ENCODE measurements at places on chromosomes 4 and X.
A peak's percentile ranks its signal among the peaks of the same experiment; 100 is the strongest.

- no peak for DNase-seq
These were observed 93.8 kb upstream of the SCML1 start for GRCh38 chrX:17643528-17643927.

DNA sequence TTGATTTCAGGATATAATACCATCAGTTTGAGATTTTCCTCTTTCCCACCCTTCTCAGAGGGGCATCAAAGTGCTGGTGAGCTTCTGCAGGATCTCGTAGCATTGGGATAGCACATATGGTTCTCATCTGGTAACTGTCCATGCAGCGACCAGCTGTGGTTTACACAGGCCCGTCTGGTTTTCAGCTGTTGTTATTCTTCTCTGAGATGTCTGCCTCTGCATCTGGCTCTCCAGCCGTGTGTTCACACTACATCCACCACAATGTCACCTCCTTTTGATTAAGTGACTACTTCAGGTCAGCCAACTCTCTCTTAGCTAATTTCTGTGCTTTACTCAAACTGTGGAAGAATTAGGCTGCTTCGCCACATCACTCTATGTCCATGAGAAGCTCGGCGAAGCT lies 676.7 kb upstream of the TENM3 start:
- DNase-seq, result no peak

DNA sequence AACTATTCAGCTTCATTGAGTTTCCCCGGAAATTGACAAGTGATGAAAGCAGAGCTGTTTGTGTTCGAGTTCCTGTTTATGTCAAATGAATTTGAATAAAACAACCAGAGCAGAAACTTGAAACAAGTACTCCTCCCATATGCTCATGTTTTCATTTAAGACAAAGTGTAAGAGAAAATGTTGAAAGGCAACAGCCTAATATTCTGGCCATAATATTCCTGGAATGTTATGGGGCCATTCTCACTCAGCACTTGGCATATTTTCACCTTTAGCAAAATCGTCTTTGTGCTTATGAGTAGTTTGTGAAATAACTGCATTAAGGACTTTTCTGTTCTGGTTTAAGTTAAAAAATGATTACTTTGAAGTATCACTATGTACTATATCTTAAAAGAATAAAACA lies 276.0 kb upstream of the FAT1 start:
- DNase-seq, result no peak

DNA sequence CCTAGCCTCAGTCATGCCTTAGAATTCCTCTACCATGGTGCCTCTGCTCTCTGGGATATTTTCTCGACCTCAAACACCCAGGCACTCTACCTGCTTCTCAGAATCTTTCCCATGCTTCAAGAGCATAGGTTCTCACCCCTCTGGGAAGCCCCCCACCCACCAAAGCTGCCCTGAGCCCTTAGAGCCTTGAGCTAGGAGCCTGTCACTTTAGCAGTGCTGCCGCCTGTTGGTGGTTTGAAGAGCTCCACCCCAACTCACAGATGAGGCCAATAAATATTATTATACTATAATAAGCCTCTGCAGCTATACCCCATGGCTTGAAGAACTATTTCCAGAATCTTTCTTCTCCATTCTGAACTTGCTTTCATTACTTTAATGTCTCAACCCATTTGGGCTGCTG lies 109.7 kb downstream of the RTL5 start:
- DNase-seq, result peak; percentile 35

DNA sequence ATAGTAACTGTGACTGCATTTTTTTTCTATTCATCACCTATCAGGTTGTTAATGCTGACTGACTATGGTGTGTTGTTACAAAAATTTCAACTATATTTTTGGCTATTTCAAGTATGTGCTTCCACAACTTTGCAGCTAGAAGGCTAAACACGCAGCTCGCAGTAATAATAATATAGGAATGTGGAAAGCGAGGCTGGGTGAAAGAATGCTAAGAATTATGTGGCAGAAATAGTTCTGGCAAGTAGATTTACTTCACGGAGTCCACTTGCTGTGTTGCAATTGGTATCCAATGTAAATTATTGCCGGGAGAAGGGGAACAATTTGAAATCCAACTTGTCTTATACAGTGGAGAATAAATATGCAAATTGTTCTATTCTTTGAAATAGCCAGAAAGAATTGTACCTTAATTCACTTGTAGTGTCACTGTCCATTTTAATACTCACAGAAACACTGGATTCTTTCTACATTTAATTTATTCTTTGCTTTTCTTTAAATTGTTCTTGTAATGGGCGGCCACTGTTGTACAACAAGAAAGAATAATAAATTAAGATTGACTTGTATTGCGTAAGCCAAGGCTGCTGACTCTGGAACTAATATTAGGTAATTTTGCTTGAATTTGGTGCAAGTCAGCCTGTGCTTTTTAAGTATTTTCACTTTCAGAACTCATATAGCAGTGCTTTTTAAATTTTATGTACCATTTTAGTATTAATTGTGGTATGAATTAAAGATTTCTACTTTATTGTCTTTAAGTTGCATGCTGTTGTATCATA lies 154.9 kb downstream of the FRMPD4 start:
- no peak for DNase-seq

- no peak for DNase-seq
These were observed 43.3 kb downstream of the DHRSX start for GRCh38 chrX:2457289-2458133.

DNA sequence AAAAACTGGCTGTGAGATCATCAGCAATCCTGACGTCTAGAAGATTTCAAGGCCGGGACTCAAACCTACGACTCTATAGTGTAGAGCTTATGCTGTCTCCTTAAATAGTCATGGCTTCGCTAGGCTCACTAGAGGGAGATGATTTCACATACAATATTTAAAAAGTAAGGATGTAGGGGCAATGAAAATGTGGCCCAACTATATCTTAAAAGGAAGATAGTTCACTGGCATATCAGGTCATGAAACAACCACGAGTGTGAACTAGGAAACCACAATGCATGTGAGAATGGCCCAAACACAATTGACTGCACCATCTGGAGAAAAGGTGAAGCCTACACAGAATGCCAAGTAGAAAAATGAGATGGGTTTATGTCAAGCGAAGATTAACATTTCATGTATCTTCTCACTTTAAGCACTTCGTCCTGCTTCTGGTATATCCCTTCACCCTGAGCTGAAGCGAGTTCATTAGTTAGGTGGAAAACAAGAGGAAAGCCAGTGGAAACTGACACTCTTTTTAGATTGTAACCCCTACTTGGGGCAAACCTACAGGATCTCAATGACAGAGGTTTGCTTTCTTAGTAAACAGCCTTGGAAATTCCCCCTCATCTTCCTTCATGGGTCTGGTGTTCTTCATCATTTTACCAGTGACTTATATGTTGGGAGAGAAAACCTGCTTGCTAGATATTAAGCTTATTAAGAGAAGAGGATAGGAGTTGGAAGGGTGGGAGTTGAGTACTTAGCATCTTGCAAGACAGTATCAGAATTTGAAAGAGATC lies 17.4 kb downstream of the FAM9C start:
- DNase-seq, result no peak

DNA sequence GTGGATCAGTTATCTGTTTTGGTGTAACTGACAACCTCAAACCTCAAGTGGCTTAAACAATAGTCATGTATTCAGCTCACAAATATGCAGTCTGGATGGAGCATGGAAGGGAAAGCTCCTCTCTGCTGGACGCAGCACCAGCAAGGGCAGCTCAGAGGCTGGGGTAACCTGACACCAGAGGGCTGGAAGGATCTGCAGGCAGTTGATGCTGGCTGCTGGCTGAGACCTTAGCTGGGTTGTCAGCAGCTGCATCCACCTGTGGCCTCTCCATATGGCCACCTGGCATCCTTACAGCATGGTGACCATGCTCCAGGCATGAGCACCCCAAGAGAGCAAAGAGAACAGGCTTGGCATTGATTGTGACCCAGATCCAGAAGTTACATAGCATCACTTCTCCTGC lies 46.7 kb downstream of the ENPP6 start:
- DNase-seq, result no peak

DNA sequence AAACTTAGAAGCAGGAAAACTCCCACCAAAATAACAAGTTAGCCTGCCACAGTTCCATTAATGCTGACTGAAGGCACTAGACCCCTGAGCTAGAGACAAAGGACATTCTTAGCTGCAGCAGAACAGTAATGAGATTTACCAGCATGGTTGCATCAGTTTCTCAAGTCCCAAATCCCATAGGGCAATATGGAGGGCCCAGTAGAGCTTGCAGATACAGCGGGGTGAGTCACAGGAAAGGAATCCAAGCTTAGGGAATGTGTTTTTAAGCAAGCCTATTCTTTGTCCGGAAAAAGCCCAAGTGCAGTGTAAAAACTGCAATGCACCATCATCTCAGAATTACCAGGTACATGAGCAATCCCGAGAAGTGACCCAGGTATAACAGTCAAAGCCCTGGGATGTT lies 51.3 kb upstream of the EXOC1L start:
- DNase-seq, result no peak

GRCh38 chrX:110284159-110284558 lies 33.7 kb downstream of the AMMECR1 start:
- DNase-seq, result no peak

DNA sequence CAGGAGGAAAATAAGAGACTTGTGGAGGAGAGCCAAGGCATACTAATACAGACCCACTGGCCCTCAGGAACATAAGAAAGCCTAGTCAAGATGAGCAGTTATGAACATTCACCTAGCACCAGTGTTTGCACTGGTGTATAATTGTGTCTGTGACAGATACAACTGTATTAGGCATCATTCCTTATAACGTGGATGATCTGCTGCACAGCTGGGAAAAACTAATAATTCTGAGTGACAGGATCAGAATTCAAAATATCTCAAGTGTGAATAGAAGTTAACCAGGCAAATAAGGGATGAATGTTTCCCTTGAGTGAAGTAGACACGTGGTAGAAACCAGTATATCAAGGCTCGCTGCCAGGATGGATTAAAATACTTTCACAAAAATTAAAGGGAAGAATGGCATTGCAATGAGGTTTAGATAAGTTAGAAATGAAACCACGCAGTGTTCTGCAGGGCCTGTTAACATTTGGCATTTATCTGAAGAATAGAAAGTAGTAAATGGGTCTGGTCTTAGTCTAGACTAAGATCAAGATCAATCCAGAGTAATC lies 325.9 kb downstream of the EPHA5 start:
- no peak for DNase-seq
